ENCODE measurements at places on chromosomes 2 and 18.
A peak's percentile ranks its signal among the peaks of the same experiment; 100 is the strongest.

DNA sequence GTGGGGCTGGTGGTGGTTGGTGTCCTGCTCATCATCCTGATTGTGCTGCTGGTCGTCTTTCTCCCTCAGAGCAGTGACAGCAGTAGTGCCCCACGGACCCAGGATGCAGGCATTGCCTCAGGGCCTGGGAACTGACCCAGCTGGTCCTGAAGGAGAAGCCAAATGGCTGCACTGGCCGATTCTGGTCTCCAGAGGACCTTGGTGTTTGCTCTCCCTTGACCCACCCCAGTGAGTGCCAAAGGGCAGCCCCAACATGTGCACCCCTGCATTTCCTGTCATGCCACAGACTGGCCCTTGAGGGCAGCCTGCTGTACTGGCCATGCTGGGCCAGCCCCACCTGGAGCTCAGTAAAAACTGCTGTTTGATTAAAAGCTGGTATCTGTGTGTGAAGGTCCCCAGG is 2.5 kb upstream of the RNF181 start:
- no peak for DNase-seq

DNA sequence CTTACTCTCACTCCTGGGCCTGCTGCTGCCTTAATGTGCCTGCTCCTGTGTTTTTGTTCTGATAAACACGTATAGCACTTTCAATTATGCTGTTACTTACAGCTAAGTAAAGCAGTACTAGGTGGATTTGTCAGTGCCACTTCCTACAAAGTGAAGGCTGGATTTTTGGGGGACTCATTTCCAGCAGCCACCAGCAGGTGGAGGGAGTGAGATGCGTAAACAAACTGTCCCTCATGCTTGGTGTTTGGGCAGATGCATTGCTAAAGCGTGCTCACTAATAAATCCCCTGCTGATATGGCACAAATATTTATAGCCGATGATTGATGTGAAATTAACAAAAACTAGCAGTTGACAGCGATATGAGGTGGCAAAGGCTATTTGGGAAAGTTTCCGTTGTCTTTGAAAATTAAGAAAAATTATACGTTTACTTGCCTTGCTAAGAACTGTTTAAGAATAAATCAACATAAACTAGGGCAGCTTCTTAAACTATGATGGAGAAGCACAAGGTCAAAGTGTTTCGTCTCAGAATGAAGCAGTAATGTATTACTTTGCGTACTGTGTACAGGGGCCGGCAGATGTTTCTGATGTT is 101.7 kb downstream of the AGAP1 start:
- peak; percentile 62 for DNase-seq

- DNase-seq, result no peak
Observed at GRCh38 chr2:58721912-58722591, 480.9 kb upstream of the FANCL start.

GRCh38 chr18:31723990-31724711 is 36.5 kb downstream of the SLC25A52 start:
- peak; percentile 21 for DNase-seq

- DNase-seq, result peak; percentile 69
Observed at GRCh38 chr2:29114946-29115609, at the start of gene CLIP4. CLIP4 (plus strand) TSS chr2:29115415; CDS start chr2:29121389, 5,974 bp downstream.
